ENCODE measurements at places on chromosomes 2 and 18.

DNA sequence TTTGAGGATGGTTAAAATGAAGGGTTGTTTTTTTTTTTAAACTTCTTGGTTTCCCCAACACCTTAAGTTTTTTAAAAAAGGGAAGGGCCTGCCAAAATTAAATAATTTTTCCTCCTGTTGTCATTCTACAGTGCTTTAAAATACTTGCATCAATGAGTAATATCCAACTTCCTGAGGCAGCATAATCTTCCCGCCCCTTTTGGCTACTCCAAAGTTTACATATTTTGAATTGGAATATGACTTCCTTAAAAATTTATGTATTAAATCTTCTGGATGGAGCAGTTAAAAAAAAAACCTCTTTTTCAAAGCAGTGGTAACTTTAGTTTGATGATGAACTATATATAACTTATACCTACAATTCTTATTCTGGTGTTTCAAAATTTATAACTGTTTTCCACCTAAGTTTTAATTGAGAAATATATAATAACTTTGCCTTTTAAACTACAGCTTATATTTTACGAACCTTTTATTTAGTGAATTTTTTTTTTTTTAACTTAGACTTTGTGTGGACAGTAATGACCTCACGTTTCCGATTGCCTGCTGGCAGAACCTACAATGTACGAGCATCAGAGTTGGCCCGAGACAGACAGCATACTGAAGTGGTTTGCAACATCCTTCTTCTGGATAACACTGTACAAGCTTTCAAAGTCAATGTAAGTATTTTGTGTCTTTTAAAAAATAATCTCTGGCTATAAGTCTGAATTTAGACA lies 49.8 kb downstream of the PTPN4 start:
- DNase-seq, result no peak

- no peak for DNase-seq
Observed at GRCh38 chr18:44638034-44638540, 42.6 kb upstream of the SETBP1 start.

GRCh38 chr2:125526093-125526492 lies 1129.9 kb upstream of the GYPC start:
- DNase-seq, result no peak

- DNase-seq, result peak; percentile 24
Observed at GRCh38 chr2:112229348-112229747, 25.5 kb downstream of the ZC3H8 start.

DNA sequence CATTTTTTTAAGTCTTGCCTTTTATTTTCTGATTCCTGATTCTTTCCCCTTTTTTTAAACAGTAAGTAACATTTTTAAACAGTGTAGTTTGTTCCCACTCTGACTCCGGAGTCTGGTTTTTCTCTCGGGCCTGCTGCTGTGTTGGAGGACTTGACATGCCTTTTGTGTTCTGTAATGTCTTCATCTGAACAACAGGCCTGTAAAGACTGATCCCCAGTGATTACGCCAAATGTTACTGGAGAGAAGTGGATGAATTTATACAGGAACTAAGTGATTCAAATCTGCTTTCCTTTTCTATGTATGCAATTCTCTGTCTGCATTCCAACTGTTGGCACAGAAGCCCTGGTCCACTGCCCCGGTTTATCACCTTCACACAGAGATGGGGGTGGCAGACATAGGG lies 54.3 kb upstream of the RMDN2 start:
- no peak for DNase-seq

DNA sequence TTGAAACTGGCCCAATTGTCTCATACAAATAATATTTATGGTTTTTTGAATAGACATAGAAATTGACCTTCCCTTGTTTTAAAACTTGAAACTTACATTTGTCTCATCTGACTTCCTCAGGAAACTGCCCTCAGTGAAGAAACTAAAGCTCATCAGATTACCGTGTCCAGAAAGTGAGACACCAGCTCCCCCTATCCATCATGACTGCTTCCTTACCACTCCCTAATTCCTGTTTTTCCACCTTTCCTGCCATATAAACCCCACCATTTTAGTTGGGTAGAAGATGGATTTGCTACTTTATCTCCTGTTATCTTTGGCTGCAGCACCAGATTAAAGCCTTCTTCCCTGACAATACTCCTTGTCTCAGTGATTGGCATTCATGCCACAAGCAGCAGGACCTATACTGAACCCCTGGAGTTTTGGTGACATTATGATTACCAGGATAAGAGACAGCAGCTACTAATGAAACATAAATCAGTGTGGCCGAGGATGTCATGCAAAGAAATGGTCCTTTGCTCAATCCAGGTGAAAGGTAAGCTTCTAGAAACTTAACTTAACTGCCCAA lies 1627.6 kb upstream of the ZEB2 start:
- no peak for DNase-seq

- DNase-seq, result no peak
Observed at GRCh38 chr2:55408918-55409868, 10.5 kb downstream of the CCDC88A start.

DNA sequence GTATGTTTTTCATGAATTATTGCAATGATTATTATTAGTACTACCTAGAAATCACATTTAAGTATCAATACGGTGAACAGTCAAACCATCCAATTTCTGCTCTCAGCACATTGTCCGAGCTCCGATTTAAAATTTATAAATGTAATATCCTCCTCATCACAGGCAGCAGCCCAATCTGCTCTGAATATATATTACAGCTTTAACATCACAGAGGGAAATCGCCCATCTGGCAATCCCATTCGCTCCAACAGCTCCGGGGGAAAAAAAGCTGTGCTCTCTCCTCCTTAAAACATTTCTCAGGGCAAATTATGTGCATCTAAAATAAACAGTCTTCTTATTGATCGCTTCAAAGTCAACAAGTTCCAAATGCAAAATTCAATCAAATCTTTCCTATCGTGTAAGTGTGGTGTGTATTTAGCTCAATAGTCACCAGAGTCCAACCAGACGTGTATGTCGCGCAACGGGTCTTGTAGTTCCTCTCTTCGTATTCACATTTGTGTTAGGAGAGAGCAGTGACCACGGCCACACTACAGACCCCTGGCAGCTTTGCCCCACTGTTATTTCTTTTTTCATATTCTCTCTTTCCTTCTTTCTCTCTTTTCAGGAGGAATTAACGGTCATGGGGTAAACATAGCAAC lies 2.4 kb downstream of the FIGN start:
- DNase-seq, result no peak

- DNase-seq, result no peak
Observed at GRCh38 chr2:238670111-238670585, 177.7 kb upstream of the TWIST2 start.

DNA sequence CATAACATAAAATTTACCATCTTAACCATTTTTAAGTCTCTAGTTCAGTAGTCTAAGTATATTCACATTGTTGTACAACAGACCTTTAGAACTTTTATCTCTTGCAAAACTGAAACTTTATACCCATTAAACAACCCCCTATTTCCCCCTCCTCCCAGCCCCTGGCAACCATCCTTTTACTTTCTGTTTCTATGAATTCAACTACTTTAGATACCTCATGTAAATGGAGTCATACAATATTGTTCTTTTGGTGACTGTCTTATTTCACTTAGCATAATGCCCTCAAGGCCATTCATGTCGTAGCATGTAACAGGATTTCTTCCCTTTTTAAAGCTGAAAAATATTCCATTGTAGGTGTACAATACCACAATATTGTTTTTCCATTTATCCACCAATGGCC lies 129.8 kb downstream of the PDE11A start:
- DNase-seq, result no peak

DNA sequence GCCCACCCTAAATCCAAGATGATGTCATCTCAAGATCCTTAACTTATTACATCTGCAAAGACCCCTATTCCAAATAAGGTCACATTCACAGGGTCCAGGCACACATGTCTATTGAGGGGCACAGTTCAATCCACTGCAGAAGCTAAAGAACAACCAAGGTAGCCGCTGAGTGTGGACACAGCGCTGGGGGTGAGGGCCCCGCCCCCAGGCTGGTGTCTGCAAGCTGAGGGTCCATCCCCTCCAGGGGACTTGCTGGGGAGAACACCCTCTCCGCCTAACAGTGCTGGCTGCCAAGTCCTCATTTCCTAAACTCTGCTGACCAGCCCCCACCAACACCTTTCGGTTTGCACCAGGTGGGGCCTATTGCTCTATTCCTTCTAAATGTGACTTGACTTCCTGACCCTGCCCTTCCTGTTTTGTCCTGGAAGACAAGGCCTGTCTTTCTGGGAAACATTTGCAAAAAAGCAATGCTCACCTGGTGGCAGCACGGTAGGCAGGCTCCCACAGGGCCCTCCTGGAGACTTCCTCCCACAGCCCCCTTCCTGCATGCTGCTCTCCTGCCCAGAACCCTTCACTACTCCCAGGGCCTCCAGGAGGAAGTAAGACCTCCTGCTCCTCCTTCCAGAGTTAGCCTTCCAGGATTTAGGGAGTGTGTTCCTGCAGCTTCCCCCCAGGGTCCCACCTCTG lies 24.4 kb upstream of the TEX44 start:
- DNase-seq, result no peak

DNA sequence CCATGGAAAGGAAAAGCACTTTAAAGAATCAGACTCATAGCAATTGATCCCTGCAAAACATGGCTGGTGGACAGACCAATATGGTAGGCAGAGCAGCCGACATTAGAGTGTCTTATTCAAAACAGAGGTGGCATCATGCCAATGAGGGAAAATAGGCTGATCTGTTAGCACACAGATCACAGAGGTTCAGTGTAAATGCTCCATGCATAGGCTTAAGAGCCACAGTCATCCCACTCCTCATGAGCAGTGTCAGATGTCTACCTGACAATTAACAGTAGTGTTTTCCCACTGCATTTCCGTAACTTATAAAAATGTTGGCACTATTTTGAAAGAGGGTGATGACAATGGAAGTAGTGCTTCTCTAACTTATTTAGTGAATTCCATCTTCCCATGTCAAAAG lies 86.7 kb downstream of the SPATS2L start:
- DNase-seq, result no peak

DNA sequence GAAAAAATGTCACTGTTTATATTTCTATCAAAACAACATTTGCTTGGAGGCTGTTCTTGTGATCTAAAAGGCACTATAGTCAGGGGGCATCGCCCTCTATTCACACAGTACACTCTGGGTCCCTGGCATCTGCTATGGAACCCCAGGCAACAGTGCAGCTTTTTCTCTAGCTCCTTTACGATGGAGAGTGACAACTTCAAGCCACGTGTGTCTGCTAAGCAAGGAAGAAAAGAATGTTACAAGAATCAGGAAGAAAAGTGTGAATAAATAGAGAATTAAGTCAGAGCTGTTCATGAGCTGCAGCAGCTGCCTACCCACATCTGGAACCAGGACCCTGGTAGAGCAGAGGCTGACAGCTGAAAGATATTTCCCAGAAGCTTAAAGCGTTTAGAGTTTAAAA lies 11.2 kb downstream of the RND3 start:
- DNase-seq, result no peak

GRCh38 chr18:55136864-55137263 lies 177.6 kb upstream of the CCDC68 start:
- no peak for DNase-seq

GRCh38 chr2:10941383-10941782 lies 29.6 kb downstream of the KCNF1 start:
- DNase-seq, result no peak

DNA sequence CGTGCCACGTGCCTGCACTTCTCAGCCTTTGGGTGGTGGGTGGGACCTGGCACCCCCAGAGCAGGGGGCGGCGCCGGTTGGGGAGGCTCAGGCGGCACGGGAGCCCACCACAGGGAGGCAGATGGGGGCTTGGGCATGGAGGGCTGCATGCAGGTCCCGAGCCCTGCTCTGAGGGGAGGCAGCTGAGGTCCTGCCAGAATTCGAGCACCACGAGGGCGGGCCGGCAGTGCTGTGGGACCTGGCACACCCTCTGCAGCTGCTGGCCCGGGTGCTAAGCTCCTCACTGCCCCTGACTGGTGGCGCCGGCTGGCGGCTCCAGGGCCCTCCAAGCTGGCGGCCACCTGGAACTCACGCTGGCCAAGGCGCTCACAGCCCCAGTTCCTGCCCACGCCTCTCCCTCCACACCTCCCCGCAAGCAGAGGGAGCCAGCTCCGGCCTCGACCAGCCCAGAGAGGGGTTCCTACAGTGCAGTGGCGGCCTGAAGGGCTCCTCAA lies 1176.8 kb upstream of the GYPC start:
- no peak for DNase-seq

- no peak for DNase-seq
Observed at GRCh38 chr18:13546638-13547037, 179.7 kb downstream of the FAM210A start.

- DNase-seq, result no peak
Observed at GRCh38 chr2:67917332-67918054, 145.3 kb downstream of the C1D start.

GRCh38 chr2:107548216-107548615 lies 278.5 kb upstream of the RGPD4 start:
- DNase-seq, result no peak

- no peak for DNase-seq
Observed at GRCh38 chr2:167431949-167432348, 543.7 kb downstream of the XIRP2 start.

- no peak for DNase-seq
Observed at GRCh38 chr2:113309655-113310387, 31.1 kb upstream of the PAX8 start.

- DNase-seq, result no peak
Observed at GRCh38 chr2:237732790-237733381, 65.7 kb upstream of the RBM44 start.

DNA sequence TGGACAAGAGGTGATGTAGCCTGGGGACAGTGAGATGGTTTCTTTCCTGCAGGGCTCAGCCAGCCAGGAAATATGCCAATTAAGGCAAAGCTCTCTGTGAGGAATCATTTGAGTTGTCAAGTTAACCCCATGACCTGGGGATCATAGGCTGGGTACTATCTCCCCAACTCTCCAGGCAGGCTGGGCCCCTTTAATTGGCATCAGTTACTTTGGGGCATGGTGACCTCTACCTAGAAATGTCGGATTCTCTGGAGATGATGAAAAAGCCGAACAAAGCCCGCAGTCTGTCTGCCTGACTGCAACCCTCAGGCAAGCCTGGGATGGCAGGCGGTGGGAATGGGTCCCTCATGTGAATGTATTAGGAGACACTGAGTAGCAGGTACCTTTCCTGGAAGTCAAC lies 193.5 kb upstream of the SMAD2 start:
- no peak for DNase-seq

DNA sequence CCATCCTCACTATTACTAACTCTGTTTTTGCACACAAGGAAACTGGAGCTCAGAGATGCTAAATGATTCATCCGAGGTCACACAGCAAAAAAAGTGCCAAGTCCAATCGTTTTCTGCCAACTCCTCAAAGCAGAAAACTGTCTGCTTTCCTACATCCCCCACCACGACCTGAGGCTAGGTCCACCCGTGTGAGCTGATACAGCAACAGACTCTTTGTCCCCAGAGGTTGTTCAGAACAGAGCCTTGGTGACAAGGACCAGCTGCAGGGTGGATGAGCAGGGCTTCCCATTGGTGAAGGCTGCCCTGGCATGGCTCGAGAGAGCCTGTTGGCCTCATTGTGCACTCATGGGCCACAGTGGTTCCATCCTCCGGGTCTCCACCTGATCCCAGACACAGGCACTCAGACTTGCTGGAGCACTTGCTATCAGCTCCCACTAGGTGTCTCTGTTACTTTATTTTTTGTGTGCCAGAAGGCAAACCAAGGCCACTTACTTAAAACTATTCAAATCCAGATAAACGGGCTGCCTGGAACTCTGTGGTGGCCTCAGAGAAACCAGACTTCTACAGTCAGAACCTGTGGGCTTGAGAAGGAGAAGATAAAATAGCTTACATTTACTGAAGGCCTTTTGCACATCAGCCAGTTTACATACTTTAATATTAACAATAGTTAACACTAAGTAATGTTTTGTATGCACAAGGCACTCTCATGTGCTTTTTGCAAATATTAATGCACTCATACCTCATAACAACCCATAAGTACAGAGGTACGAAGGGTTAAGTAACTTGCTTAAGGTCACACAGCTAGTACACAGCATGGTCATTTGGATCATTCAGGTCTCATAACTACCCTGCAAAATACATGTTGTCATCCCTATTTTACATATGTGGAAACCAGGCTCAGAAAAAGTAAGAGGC lies 62.9 kb upstream of the CTIF start:
- peak; percentile 7 for DNase-seq

Measured in NCI-H187 treated with DMSO at 0.1 percent for 48 hours (cell line).